Fibroblast of villous mesenchyme (primary cell): ENCODE measurements at places on chromosomes 16 and 17. TPM values are rescaled to one million over a fixed set of nuclear protein-coding genes. Genes with fewer than 3 reads are reported as not detected.

The OR4D1 gene
- under 0.01 TPM in 1 of 2 replicates, not detected in the other for total RNA-seq

The CACNG1 gene
- total RNA-seq: not detected in 2 replicates

The MYCBPAP gene
- total RNA-seq: 0.64 and 0.86 TPM in 2 replicates

The ZNF385C gene
- not detected in 2 replicates for total RNA-seq

The DOC2A gene
- under 0.01 and 0.32 TPM in 2 replicates for total RNA-seq

The PDILT gene
- not detected in 2 replicates for total RNA-seq

The EPOP gene
- 0.97 and 1.3 TPM in 2 replicates for total RNA-seq

The CCL8 gene
- total RNA-seq: not detected in 2 replicates

The HID1 gene
- total RNA-seq: 3.5 and 4.3 TPM in 2 replicates

The ARHGAP23 gene
- 53.8 and 66.1 TPM in 2 replicates for total RNA-seq

The TEN1 gene
- 16.8 and 24.2 TPM in 2 replicates for total RNA-seq

The TSEN54 gene
- 11.3 and 12.1 TPM in 2 replicates for total RNA-seq

The SMIM36 gene
- total RNA-seq: not detected in 2 replicates
